ENCODE measurements at places on chromosomes 4 and X.
A peak's percentile ranks its signal among the peaks of the same experiment; 100 is the strongest.

DNA sequence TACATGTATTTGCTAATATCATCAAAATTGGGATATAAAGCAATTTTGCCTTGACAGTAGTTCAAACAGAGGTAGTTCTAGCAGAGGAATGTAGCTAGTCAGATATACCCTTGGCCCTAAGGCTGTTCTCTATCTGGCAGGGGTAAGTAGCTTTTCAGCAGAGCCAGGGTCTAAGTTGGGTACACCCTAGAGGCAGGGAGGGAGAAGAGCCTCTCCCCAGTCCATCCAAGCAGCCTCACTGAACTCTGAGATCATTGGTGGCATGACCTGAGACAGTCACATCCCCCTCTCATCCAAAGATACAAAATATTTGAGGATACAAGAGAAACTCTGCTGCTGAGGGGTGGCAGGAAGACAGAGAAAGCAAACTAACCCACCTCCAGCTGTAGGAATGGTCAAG lies 343.7 kb downstream of the DHX15 start:
- DNase-seq = peak; percentile 9

GRCh38 chr4:95594013-95594412 lies 45.2 kb upstream of the UNC5C start:
- DNase-seq = no peak

- DNase-seq = peak; percentile 60
Measured at GRCh38 chr4:3873408-3874027, 107.3 kb downstream of the ADRA2C start.

- peak; percentile 16 for DNase-seq
Measured at GRCh38 chr4:170227928-170228327, 138.2 kb upstream of the AADAT start.

DNA sequence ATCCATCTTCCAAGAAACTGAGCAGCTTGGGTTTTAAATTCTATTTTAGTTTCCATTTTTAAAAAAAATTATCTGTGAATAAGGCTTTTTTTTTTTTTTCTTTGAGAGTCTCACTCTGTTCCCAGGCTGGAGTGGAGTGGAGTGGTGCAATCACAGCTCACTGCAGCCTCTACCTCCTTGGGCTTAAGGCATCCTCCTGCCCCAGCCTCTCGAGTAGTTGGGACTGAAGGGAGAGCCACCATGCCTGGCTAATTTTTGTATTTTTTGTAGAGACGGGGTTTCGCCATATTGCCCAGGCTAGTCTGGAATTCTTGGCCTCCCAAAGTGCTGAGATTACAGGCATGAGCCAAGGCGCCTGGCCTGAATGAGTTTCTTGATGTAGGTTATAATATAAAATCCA lies 1.4 kb downstream of the ENOPH1 start:
- DNase-seq = no peak

- DNase-seq = no peak
Measured at GRCh38 chr4:126899331-126899801, 733.4 kb upstream of the INTU start.

DNA sequence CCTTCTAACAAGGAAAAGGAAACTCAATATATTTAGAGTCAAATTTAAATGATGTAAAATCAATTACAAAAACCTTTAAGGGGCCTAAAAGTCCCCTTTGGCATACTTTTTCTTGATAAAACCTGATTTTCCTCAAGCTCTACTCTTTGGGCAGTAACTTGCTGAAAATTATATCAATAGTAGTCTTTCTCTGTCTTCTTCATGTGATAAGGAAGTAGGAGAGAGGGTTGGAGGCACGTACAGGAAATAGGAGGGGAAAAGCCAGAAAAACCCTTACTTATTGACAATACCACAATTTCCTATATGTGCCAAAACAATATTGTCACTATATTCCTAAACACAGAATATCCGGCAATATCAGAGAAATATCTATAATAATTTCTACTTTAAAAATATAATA lies 9.6 kb downstream of the RHOH start:
- no peak for DNase-seq

- DNase-seq = no peak
Measured at GRCh38 chrX:14922437-14922836, 49.2 kb downstream of the MOSPD2 start.

GRCh38 chr4:151721466-151721865 lies 39.3 kb downstream of the GATB start:
- no peak for DNase-seq

DNA sequence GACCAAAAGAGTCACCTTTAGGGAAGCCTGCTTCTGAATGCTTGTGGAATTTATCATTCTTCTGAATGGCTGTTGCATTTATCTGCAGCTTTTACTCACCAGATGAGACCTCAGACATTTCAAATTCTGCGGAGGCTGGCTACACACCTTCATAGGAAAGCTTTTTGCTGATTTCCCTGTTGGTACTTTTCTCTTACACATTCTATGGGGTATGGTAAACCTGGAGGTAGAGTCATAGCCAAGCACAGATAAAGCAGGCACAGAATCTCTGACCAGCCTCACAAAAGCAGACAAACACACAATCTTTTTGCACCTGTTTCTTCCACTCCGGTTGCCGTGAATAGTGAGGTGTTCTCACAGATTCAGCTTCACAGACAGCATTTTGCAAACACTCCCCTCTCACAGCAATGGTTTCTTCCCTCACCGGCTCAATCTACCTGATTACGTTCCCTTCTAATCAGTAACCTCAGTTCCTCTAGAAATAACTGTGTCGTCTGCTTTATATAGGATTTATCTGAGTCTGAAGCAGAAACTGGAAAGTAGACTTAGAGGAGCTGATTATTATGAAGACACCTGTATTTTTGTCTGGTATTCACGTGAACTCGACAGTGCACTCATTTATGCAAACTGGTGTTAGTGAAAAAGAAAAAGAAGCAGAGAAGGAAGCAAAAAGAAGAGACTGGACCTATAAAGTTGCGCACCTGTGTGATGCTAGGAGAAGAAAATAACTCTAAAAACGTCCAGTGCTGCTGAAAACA lies 83.1 kb downstream of the DMD start:
- DNase-seq = peak; percentile 47

DNA sequence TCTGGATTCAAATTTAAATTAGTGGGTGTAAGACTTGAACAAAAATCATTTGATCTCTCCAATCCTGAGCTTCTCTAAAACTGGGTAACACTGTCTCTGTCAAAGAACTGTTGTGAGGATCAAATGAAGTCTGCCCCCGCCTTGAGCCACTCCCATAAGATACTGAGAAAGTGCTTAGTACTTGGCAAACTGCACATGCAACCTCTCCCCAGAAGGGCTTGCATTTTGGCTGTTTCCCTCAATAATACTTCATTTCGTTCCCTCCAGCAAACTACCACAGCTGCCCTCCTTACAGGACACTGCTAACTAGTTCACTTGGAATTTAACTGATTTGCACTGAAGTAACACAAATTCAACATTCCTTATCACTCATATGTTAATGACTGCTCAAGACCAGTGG lies 79.8 kb downstream of the APBB2 start:
- DNase-seq = no peak

DNA sequence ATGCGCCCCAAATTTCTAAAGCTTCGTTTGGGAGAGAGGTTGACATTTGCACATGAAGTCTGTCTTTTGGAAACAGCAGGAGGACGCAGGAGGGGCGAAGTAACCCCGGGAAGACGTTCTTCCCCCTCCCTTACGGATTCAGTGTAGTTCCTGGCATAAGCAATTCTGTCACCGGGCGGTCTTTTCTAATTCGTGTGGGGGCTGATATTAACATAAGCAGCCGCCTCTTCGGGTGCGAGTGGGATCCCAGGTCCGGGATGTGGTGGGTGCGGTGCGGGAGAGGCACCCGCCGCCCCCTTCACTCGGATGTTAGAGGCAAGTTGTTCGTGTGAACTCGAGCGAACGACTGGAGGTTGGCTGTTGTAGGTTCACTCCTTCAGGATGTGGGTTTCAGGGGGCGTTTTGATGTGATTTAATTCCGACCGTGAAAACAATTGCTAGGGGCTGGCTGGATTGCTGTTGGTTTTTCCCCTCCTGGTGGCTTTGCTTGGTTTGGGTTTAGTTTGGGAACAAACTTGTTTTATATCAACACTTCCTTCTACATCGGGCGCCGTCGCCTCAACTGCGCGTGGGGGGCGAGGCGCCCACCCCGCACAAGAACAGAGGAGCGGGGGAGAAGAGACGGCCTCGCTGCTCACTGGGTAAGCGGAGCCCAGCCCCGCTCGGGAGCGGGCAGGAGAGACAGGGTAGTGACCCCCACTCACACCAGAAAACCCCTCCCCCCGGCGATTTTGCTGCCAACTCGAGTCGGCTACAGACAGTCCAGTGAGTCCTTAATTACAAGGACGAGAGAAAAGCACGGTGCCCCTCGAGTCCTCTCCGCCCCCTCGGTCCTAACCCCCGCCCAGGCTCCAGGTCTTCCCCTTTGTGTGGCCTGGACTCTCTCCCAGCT lies 2.9 kb upstream of the LEF1 start:
- DNase-seq = peak; percentile 15

GRCh38 chr4:146852360-146852759 lies 93.3 kb downstream of the TTC29 start:
- DNase-seq = no peak

DNA sequence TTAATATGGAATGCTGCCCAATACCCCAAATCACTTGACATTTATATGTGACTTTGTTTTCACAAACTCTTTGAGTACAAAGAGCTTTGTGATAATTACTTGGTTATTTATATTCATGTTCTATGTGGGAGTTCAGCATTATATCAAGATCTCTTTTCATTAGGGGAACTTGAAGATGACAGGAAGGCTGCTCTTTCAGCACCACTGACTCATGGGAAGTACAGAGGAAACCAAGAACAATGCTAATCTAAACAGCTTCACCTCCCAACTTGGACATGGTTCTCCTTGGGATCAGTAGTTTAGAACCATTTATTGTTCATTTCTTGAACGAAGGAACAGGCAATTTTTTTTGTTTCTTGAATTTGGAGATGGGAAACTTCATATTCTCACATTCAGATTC lies 184.0 kb upstream of the AFF2 start:
- no peak for DNase-seq

DNA sequence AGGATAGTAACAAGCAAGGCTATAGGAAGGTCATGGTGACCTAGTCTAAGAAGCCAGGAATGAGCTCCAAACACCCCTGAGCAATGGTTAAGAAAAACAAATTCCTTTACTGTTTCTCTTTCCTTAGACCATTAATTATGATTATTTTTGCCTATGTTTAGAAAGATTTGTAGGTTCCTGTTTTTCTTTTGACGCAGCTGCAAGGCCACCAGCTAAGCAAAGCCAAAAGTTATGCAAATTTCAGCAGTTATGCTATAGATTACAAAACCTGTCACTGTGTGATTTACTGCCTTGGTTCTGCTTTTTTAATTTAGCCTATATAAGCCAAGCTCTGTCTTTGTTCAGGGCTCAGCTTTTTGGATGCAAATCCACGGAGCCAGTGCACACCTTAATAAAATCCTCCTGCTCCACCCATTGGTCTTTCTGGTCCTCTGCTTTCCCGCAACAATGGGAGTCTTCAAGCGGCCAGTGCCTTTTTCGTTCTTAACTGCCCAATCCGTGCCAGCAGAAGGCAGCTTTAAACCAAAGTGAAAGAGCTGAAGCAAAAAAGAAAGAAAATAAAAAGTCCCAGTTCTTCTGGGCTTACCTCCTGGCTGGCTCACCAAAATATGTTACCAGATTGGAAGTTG lies 1.4 kb upstream of the CEP135 start:
- no peak for DNase-seq

GRCh38 chr4:973431-974397 lies at the start of gene DGKQ:
Gene DGKQ (minus strand): TSS chr4:973569. CDS start chr4:973482, 87 bp downstream.
- DNase-seq = peak; percentile 66

DNA sequence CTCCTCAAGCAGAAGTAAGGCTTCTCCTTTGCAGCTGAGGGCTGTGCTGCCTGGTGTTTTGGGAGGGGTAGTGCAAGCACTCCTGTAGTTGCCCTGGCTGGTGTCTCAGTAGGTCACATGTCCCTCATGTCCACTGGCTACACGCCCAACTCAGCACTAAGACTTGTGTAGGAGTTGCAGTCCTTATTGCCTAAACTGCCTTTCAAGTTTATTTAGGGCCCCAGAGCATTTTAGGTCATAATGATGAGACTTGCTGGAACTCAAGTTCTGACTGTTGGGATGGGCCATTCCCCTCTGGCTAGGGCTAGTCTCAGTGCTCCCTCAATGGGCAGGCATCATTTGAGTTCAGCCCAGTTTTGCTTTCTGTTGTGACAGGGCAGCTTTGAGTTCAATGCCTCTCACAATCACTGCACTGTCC lies 44.1 kb downstream of the PPM1K start:
- no peak for DNase-seq

GRCh38 chr4:132540268-132540667 lies 608.8 kb upstream of the PCDH10 start:
- no peak for DNase-seq

DNA sequence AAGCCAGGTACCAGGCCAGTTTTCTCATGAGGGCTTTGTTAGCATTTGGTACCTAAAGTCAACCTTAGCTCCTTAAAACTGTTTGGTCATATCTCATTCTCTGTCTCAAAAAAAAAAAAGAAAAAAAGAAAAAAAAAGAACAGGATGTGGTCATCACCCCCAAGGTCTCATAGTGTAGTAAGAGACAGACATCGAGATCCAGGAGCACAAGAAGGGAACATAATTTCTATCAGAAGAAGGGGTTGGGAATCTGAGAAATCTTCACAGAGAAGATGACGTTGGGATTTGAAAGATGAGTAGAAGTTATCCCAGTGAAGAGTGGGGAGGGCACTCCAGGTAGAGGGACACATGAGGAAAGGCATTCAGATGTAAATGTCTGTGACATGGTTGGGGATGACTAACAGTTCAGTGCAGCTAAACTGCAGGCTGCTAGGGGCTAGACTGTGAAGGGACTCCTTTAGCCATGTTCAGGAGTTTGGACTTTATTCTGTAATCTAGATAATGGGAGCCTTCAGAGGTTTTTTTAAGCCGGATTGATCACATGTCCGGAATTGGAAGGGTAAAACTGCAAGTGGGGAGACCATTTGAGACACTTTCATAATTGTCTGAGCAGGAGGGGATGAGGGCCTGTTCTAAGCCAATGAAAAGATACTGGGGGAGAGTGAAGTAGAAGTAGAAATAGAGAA lies 26.9 kb upstream of the GJB1 start:
- no peak for DNase-seq

- no peak for DNase-seq
Measured at GRCh38 chr4:121165206-121165605, 1.1 kb upstream of the TNIP3 start.

DNA sequence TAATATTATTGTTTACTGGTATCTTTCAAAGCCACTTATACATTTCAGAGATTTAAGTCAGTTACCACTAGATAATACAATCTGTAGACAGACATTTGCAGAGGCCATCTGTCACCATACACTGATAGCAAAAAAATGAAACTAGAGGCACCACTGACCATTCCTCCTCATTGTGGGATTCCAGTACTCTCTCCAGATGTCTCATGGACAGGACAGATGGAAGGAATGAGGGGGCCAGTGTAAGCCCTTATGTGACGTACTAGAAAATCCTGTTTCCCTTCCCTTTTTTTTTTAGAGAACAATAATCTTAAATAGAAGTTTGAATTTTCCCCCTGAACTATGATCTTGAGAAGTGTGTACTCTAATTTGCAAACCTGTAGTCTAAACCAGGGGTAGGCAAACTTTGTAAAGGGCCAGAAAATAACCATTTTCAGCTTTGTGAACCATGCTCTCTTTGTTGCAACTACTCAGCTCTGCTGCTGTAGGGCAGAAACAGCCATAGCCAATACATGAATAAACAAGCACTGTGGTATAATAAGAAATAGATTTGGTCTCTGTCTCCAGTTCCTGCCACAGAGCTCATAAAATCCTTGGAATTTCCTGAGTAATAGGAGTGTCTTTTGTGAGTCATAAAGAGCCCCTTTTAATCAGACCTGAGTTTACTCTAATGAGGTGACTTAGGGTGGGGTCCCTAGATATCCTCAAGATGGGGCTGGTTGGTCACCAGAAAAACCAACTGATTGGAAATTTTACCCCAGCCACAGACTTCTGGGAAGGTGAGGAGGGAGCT lies 90.4 kb downstream of the MOSPD2 start:
- peak; percentile 76 for DNase-seq
